ENCODE measurements at places on chromosomes 2 and 18.

DNA sequence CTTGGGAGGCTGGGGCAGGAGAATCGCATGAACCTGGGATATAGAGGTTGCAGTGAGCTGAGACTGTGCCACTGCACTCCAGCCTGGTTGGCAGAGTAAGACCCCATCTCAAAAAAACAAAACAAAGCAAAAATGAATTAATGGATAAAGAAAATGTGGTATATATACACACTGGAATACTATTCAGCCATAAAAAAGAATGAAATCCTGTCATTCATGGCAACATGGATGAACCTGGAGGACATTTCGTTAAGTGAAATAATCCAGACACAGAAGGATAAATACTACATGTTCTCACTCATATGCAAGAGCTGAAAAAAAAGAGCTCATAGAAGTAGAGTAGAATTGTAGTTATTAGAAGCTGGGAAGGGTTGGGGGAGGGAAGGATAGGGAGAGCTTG, 80.8 kb downstream of the RAB31 start:
- DNase-seq: no peak

GRCh38 chr2:190528521-190529001, 6.0 kb downstream of the NEMP2 start:
- no peak for DNase-seq

DNA sequence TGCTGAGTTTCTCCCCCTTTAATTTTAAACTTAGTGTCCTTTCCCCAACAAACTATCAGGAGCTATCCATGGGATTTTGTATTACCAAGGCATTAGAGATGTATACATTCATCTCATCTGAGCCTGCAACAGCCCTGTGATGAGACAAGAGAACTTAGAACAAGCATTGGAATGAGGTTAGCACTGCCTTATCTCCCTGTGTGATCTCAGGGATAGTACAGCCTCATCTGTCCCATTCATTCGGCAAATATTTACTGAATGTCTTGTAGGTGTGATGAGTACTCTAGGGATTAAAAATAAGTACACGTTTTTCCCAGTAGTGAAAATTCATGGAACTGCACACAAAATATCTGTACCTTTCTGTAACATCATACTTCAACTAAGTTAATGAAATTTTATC, 45.6 kb downstream of the PAIP2B start:
- DNase-seq: no peak

- DNase-seq: no peak
Observed at GRCh38 chr2:222837643-222838056, 23.2 kb upstream of the ACSL3 start.

DNA sequence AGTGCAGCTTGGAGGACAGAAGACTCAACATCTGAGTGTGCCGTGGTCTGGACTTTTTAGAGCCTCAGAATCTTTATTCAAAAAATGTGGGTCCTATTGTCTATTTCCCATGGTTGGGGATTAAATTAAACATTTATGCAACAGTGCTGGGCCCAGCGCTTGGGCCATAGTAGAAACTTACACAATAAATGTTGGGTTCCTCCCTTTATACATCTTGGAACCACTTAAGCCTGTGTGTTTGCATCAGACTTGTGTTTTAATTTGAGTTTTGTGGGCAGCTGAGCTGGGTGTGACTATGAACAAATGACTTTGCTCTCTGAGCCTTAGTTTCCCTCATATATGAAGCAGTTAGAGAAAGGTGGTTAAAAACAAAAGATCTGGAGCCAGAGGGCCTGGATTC, 56.6 kb downstream of the THNSL2 start:
- no peak for DNase-seq

GRCh38 chr2:20421988-20422370, 24.9 kb upstream of the RHOB start:
- no peak for DNase-seq

GRCh38 chr18:48575301-48575657, 36.4 kb downstream of the CTIF start:
- DNase-seq: no peak

- no peak for DNase-seq
Observed at GRCh38 chr2:189570570-189571031, 10.0 kb downstream of the SLC40A1 start.

DNA sequence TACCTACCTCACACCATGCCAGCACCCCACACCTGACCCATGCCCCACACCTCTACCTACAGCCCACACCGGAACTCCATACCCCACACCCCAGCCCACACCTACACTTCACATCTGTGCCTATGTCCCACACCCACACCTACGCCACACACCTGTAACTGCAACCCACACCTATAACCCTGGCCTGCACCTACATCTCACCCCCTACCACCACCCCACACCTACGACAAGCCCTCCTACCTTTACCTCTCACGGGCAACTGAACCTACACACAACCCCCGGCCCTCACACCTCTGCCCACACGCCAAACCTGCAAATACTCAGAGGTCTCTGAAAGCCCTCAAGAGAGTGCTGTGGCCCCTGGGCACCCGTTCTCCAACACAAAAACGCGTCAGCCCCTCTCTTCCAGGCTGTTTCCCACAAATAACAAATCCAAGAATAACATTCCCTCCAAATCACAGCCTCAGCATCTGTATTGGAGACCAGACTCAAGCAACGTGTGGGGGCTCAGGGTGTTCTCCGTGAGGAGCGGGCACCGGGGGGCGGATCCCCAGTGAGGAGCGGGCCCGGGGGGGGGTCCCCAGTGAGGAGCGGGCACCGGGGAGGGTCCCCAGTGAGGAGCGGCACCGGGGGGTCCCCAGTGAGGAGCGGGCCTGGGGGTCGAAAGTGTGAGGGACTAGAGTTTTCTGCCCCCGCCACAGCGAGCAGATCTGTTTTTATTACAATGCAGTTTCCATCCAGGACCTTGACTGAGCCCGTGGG, 33.4 kb downstream of the SLC66A2 start:
- no peak for DNase-seq

- DNase-seq: no peak
Observed at GRCh38 chr18:55522011-55522410, 66.0 kb downstream of the TCF4 start.

DNA sequence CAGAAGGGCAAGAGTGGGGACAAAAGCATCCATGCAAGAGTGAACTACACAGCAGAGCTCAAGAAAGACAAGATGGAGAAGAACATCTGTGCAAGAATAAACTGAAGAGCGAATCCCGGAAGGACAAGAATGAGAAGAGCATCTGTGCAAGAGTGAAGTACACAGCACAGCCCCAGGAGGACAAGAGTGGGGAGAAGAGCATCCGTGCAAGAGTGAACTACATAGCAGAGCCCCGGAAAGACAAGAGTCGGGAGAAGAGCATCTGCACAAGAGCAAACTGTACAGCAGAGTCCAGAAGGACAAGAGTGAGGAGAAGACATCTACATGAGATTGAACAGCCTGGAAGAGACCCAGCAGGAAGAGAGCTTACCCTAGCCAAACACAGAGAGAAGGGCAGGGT, 284.6 kb downstream of the PIEZO2 start:
- no peak for DNase-seq

GRCh38 chr2:55761526-55761925, 67.9 kb upstream of the PNPT1 start:
- no peak for DNase-seq

GRCh38 chr2:147149575-147150240, 695.1 kb upstream of the ACVR2A start:
- no peak for DNase-seq

DNA sequence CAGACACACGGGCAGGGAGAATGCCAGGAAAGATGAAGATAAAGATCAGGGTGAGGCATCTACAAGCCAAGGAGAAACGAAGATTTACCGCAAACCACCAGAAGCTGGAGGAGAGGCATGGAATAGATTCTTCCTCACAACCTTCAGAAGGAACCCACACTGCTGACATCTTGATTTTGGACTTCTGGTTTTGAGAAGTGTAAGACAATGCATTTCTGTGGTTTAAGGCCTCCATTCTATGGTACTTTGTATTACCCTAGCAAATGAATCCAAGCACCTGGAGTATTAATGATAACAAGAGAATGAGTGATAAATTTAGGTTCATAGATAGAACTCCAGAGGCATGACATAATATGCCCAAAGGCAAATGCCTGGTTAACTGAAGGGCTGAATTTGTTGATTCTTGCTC, 11.8 kb upstream of the FN1 start:
- DNase-seq: no peak

DNA sequence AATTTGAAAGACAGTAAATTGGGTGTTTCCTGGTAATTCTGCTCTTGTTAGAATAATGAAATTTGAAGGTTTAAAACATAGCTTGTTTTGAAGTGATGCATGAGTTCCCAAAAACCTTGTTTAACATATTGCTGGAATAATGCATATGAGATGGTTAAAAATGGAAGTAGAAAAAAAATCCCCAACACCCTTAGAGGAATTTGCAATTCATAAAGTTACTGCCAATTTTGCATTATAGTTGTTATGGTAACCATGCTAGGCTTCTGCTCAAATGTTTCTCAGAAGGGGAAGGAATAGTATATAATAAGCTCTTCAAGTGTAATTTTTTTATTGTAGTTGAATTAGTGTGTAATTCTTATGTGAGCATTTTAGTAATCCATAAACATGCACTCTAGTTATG, 49.1 kb downstream of the FASTKD2 start:
- DNase-seq: no peak

DNA sequence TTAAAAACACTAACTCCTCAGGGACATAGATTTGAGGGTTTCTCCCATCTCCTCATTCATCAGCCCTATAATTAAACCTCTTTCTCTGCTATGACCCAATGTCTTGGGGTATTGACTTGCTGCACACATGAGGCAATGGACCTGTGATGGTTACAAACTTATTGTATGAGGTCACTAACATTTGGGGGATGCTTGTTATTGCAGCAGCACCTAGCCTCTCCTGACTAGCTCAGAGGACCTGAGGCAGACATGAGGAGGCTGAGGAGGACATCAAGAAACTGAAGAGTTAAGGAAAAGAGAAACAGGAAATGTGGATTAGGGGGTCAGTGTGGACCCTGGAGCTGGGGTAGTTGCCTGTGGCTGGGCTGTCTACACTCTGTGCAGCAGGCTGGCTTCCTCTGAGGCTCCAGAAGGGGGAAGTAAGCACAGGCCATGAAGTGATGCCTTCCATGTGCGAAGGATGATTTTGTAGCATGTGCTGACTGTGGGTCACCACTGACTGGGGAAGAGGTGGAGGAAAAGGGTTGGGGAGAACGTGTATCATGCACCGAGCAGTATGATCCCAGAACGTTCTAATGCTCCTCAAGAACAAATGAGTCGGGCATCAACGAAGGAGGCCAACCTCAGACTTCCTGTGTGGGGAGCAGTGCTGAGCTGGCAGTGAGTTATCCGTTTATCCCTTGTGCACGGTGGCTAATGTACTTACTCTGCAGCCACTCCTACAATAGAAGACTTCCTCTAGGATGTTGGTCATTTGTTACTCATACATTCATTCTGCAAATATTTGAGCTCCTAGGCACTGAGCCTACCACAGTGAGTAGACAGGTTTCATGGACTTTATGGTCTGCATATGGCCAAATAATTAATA, 42.1 kb upstream of the RFX8 start:
- no peak for DNase-seq

DNA sequence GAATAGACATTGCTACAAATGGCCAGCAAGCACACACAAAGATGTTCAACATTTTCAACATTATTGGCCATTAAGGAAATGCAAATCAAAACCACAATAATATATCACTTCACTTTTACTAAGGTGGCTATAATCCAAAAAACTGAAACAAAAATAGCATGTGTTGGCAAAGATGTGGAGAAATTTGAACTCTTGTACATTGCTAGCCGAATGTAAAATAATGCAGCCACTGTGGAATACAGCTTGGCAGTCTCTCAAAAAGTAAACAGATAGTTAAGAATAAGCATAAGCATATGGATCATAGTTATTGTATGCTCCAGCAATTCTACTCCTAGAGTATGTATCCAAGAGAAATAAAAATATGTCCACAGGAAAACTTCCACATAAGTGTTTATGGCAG, 192.5 kb downstream of the EN1 start:
- DNase-seq: no peak

DNA sequence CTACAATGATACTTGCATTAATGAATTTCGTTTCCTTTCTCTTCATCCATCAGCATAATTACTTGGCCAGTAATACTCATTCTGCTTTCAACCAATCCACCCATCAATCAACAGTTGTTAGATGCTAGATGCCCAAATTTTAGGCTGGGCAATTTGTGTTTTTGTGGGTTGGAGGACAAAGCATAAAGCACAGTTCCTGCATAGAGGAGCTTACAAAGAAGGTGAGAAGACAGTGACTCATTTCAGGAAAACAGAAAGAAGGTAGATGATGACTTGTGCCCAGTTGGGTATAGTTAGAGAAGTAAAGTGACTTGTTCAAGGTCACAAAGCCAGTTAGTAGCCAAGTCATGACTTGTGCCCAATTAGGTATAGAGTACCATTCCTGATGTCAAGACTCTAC, 1186.8 kb upstream of the CELF4 start:
- DNase-seq: no peak

DNA sequence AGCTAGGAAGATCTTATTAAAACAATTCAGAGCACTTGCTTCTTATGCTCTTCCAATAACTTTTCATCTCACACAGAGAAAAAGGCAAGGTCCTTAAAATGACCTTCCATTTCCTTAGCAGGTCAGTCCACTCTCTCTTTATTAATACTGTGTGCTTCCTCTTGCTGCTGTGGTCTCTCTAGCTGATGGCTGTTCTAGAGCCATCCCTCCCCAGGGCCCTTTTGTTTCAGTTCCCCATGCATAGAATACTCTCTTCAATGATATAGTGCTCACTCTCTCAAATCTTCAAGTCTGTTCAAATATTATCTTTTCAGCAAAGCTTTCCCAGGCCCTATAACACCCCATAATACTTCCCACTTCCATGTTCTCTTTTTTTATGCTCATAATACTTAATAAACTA, 469.3 kb downstream of the METTL4 start:
- DNase-seq: no peak

GRCh38 chr2:31253356-31254131, 19.6 kb downstream of the EHD3 start:
- DNase-seq: no peak

DNA sequence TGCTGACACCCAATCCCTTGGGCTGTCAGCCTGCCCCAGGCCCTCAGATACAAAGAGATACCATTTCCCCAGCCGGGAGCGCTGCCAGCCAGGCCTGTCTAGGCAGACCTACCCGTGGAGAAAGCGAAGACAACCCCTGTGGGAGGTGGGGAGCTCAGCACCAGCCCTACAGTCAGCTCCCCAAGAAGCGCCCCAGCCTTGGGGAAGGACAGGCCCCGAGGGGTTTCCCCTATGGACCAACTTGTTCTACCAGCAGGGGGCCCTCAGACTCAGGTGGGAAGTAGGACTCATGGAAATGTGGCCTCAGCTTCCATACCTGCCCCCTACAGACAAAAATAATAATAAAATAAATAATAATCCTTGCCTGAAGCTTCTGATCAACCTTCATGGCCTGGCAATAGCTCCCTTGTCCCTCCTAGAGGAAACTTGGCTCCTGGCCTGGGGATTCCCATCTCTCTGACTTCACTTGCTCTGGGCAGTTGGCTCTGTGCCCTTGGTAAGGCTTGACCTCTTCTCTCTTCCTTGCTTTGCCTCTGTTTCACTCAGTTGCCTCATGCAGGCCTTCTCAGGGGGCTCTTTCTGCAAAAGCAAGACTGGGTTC, 7.0 kb downstream of the SLC35F6 start:
- no peak for DNase-seq

GRCh38 chr2:51920509-51920908, 888.6 kb upstream of the NRXN1 start:
- no peak for DNase-seq

GRCh38 chr2:120443946-120444345, 98.0 kb downstream of the INHBB start:
- DNase-seq: no peak

- no peak for DNase-seq
Observed at GRCh38 chr18:79687806-79688205, 8.2 kb downstream of the CTDP1 start.

Measured in DMS79 (cell line).